Mucosa of descending colon (tissue), 3 donors: ENCODE measurements at places on chromosomes 4 and X.

DNA sequence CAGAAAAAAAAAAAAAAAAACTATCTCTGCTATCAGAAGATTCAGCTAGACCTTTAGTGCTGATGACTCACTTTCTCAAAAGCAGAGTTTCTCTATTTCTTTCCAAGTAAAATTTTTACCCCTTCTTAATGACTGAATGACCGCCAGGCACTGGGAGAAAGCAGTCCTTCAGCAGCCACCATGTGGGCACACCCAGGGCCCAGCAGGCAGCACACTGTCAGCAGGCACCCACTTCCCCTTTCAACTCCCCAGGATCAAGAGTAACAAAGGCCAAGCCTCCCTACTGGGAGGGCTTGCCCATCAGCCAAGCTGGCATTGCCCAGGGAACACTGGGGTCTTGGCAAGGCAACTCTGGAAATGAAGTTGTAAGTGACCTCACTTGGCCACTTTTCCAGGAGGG is 201.9 kb upstream of the MAMLD1 start:
- DNase-seq: no peak

GRCh38 chr4:63851496-63851895 is 557.8 kb downstream of the TECRL start:
- DNase-seq: no peak

DNA sequence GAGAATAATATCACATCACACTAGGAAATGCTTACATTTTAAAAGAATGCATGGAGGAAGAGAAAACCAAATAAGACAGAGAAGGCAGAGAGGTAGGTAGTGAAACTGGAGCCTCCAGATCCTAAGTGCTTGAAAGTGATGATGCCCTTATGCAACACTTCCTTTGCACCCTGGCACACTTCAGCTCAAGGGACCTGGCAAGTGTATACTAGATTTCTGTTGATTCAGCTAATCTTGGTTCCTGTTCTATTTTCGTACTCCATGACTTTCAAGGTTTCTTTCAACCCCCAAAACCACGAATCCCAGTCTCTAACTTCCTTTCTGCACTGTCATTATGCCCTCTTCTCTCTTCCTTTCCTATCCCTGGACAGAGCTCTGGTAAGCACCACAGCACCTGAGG is 36.9 kb upstream of the SH3KBP1 start:
- DNase-seq: no peak

DNA sequence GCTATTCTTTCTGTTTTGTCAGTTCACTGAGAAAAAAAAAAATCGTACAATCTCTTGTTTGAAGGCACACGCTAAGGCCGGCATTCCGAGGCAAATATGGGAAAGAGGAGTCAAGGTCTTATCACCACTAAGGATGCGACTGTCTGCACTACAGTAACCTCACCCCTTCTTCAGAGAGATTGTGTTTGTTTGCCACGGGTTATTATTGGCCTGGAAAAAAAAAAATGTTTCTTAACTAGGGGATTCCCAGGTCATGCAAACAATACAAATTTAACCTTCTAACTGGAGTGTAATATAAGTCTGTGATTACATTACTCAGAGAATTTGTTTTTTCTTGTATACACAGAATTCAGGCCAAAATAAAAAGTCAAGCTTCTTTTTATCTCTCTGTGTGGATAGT is 168.3 kb downstream of the TMA16 start:
- no peak for DNase-seq

DNA sequence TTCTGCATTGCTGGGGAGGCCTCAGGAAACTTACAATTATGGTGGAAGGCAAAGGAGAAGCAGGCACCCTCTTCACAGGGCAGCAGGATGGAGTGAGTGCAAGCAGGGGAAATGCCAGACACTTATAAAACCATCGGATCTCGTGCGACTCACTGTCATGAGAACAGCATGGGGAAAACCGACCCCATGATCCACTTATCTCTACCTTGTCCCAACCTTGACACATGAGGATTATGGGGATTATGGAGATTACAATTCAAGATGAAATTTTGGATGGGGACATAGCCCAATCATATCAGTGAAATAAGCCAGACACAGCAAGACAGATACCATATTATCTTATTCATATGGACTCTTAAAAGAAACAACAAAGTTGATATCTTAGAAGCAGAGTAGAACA is 134.9 kb downstream of the C4orf33 start:
- no peak for DNase-seq

- DNase-seq: no peak
Measured at GRCh38 chr4:140448830-140449229, 21.4 kb upstream of the CLGN start.

- no peak for DNase-seq
Measured at GRCh38 chrX:53261355-53261972, 19.9 kb downstream of the IQSEC2 start.

DNA sequence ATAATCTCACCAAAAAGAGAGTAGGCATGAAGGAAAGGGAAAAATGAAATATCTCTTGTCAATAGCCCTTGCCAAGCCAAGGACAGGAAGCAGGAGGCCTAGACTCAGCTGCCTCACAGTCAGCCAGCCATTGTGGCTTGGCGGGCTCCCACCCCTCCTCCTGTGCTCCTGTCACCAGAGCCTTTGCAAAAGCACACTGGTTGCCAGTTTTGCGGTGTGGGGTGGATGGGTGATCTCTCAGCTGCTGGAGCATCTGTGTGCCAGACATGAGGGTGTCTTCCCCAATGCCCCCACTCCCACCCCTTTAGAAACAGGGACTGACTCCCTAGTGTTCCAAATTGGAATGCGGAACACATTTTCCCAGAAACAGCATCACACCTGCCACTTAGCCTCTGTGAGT is 26.1 kb downstream of the ARHGEF6 start:
- no peak for DNase-seq

DNA sequence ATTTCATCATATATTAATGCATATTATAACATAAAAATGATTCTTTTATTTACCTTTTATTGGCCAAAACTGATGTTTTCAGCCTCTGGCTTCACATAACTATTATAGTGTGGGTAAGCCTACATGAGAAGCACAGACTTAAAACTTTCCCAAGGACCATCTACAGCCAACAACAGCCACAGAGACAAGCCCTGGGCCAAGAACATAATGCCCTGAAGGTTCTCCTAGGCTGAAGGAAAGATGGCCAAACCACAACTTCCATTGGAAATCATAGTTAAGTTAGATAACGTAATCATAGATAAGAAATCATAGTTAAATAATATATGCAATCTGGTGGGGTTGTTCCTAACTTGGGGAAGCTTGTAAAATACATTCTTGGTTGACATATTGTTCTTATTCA is 280.0 kb upstream of the EMCN start:
- DNase-seq: no peak

DNA sequence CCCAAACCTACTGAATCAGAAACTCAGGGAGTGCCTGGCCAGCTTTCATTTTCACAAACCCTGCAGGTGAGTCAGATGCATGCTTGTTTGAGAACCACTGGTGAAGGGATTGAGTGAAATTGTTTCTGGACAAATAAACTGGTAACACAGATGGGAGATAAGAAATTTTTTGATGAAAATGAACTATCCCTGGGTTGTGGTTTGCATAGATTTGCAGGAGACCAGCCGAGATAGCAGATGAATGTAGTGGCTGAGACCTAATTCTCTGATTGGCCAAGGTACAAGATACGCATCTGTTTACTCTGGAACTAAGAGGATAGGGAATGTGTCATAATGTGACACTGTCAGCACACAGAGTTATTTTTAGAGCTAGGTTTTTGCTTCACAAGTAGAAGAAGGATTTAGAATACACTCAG is 117.8 kb upstream of the NOCT start:
- DNase-seq: no peak

DNA sequence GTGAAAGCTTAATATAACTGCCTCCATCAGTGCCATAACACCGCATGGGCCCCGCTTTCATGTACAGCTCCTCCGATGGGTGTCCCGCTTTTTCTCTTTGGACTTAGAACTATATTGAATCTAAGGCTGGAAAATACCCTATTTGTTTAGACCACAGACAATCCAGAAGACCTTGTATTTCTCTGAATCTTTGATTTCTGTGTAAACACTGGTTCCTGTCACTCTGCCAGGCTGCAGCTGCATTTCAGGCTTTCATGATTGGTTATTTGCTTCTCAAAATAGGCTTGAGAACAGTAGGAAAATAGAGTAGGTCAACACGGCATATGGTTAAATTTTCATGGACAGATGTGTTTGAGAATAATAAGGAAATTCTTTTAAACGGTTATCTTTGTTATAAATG is 80.0 kb downstream of the NWD2 start:
- no peak for DNase-seq

DNA sequence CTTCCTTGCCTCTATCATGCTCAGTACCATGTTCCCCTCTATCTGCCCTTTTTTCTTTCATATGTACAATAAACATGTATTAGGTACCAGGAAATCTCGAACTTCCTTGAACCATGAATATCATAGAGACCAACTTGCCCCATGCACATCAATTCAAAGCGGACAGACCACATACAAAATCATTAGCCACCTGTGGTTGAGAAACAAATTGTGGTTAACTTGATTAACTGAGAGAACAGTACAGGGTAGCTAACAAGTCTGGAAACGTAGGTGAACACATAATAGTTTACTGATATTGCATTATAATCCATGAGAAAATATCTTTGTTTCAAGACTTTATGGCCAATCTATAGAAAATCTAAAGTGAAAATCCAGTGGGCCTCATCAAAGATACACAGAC is 8.2 kb downstream of the CASP3 start:
- DNase-seq: no peak

DNA sequence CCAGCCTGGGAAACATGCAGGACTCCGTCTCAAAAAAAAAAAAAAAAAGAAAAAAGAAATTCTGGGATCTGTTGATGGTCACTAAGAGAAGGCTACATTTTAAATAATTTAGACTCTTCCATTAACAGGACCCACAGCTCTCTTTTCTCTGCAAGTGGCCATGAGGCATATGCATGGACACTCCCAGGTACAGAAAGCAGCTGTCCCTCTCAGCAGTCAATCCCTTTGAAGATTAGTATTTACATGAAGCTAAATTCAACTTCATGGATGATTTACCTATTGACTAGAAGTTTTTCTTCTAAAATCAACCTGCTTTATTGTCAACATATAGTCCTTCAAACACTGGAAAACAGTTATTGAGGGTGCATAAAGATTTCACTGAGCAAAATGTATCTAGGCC is 139.9 kb downstream of the CPEB2 start:
- no peak for DNase-seq

GRCh38 chrX:101029665-101030064 is 22.2 kb downstream of the TRMT2B start:
- DNase-seq: no peak

DNA sequence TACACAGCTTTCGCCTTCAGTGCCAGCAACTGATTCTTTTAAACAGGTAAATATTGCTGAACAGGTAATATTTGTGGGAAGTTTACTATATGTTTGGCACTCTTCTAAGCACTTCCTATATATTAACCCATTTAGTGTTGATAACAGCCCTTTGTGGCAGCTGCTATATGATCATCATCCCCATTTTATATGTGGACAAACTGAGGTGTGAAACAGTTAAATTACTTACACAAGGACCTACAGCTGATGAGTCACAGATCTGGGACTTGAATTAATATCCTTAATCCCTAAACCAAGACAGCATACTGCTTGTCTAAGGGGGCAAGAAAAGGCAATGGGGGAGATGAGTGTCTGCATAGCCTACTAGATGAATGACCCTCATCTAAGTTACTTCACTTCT is 2.9 kb downstream of the SMIM20 start:
- no peak for DNase-seq

GRCh38 chr4:82467471-82467870 is 37.1 kb downstream of the ENOPH1 start:
- no peak for DNase-seq

DNA sequence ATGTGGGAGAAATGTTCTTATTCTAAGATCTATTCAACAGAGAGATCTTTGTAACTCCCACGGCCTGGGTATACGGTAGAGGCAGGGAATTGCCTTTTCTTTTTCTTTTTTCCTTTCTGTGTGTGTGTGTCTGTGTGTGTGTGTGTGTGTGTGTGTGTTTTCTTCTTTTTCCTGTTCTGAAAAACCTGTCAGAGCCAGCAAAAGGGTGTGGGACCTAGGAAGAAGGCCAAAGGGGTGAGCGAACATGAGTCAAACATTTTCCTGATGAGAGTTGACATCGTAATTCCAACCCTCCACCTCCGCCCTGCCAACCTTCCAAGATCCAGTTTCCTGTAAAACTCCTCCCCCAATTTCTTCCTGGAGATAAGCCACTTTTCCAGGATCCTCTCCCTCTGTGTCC is 2.8 kb upstream of the CHIC2 start:
- DNase-seq: peak; percentile 55

DNA sequence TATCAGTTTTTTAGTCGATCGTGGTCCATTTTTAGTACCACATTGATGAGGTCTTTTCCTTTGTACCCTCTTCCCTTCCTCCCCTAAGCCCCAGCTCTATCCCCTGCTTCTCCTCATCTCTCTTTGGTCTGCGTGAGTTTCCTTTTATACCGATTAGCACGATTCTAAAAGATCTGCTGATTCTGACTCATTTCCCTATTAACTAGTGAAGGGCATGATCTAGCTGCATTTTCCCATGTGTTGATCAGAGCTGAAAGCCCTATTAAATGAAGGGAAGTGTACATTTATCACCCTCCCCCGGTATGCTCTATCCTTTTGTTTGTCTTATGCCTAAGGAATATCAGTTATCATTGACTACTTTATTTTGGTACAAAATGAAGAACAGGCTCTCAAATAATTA is 181.7 kb upstream of the NPY2R start:
- no peak for DNase-seq

DNA sequence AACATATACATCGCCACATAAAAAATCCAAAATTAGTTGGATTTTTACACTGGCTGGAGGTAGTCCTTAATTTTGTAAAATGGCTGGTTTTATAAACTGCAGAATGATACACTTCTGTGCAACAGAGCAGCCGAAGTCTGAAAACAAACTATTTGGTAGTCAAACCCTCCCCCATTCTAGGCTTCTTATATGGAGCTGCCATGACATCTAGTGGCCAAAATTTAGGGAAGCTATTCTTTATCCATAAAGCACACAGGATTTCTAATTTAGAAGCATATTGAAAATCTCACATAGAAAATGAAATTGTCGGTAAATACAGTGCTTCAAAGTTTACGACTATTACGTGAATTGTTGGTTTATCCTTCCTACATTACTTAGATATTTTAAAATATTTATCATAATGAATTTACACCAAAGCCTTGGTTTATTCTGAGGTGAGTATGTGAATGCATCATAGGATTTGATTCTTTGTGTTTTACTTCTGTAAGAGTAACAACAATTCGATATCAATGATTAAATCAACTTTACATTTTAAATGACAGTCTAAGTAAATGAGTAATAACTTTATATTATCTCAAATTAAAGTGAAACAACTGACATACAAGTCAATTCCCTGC is 113.4 kb upstream of the FAM241A start:
- DNase-seq: no peak

GRCh38 chr4:13484749-13485221 is 645 bp upstream of the RAB28 start:
- no peak for DNase-seq
